ENCODE measurements at places on chromosomes 13 and 19. TPM values are rescaled to one million over a fixed set of nuclear protein-coding genes. Genes with fewer than 3 reads are reported as not detected.
A peak's percentile ranks its signal among the peaks of the same experiment; 100 is the strongest.

DNA sequence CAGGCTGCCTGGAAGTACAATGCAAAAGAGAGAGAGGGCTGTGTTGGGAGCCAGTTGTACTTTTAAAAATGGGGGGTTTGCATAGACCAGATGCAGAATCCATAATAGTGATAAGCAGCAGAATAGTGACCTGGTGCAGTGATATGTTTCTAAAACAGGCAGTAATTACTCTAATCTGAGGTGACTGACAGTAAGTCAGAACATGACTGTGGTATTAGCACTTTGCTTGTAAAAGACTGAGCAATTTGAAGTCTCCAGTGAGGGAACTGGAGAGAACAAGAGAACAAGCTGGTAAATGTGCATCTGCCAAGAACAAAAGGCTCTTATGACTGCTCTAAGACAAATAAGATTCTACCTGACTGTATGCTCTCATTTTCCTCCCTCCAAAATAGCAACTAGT lies 383.4 kb downstream of the ITGBL1 start:
- H3K27ac ChIP-seq = no peak overlapping the region
- H3K36me3 ChIP-seq = no peaks in the 10 kb centered on the region
- no peaks in the 10 kb centered on the region for H3K27me3 ChIP-seq

GRCh38 chr19:46036744-46037128 lies 4.1 kb downstream of the IGFL4 start:
- H3K27me3 ChIP-seq = no peaks in the 10 kb centered on the region
- no peaks in the 10 kb centered on the region for H3K36me3 ChIP-seq
- H3K4me1 ChIP-seq = no peaks in the 10 kb centered on the region
- H3K4me3 ChIP-seq = no peak overlapping the region
- no peak for DNase-seq

DNA sequence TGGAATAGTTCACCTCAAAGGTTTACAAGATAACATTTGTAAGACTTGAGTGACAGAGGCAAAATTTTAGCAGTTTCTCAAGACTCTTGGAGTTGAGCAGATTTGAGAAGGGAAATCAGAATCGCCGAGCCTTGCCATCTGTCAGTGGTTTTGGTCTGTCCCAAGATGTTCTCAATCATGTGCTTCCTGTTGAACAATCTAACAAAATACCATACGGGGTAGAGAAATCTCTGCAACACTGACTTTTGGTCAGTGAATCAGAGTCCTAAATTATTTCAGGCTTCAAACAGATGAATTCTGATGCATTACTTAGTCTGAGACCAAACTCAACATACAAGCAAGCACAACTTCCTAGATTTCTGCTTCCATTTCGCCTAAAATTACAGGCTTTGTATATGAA lies 3.8 kb downstream of the KCTD12 start:
- no peak overlapping the region for H3K4me3 ChIP-seq
- peak; percentile 44 for DNase-seq
- H3K27ac ChIP-seq = no peak overlapping the region
- H3K27me3 ChIP-seq = no peaks in the 10 kb centered on the region
- H3K4me1 ChIP-seq = peaks cover 24% of the 10 kb centered on the region
- no peaks in the 10 kb centered on the region for H3K36me3 ChIP-seq

- H3K4me3 ChIP-seq = no peak overlapping the region
- H3K36me3 ChIP-seq = no peaks in the 10 kb centered on the region
- DNase-seq = no peak
Measured at GRCh38 chr13:113954046-113954835, 19.6 kb downstream of the C13orf46 start.

- H3K4me3 ChIP-seq = no peak overlapping the region
- peak; percentile 37 for DNase-seq
- H3K36me3 ChIP-seq = no peaks in the 10 kb centered on the region
- no peak overlapping the region for H3K27ac ChIP-seq
- H3K4me1 ChIP-seq = peaks cover 15% of the 10 kb centered on the region
Measured at GRCh38 chr13:26457212-26457611, 100.3 kb upstream of the WASF3 start.

GRCh38 chr19:3176715-3177501 lies 1.7 kb upstream of the S1PR4 start:
- no peaks in the 10 kb centered on the region for H3K27me3 ChIP-seq
- no peaks in the 10 kb centered on the region for H3K4me1 ChIP-seq
- DNase-seq = no peak
- H3K36me3 ChIP-seq = no peaks in the 10 kb centered on the region
- H3K27ac ChIP-seq = no peak overlapping the region

DNA sequence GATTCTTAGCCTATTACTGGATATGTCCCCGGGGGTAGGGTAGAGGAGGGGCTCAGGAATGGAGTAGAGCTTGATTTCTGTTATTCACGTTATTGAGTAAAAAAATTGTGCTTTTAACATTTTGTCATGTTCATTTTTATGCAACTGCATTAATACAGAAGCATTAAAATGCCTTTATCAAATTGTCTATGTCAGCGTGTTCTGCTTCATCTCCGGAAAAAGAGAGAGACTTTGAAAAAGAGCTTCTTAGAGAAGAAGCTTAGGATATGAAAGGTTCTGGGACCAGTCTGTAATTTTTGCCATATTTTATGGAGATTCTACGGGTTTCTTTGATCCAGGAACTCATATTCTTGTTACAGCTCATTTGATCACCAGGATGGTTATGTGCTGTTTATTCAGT lies 82.0 kb downstream of the SLC10A2 start:
- H3K4me3 ChIP-seq = no peak overlapping the region
- no peaks in the 10 kb centered on the region for H3K36me3 ChIP-seq
- no peak for DNase-seq

DNA sequence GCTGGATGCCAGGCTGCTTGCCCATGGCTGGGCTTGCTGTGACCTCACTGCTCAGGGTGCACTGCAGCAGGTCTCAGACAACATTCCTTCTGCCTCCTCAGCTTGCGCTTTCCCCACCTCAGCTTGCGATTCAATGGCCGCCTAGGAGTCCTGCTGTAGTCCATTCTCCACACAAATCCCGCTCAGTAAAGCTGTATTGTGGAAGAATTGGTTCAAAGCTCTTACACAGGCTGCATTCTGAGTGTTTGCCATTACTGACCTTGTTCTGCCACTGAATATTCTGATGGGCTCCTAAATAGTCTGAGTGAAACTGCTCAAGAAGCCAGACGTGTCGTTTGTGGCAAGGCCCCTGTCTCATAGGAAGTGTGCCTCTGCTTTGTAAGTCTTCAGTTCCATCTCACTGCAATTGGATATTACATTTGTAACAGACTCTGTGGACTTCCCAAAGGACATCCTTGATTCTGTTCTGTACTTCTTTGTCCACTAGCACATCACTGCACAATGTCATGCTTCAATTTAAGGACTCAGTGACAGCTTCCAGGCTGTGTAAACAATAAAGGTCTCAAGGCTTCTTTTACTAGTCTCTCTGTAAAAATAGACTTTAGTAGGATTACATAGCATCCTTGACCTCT lies 49.8 kb downstream of the KATNAL1 start:
- no peak overlapping the region for H3K4me3 ChIP-seq
- no peaks in the 10 kb centered on the region for H3K4me1 ChIP-seq
- H3K27ac ChIP-seq = no peak overlapping the region
- DNase-seq = no peak
- no peaks in the 10 kb centered on the region for H3K27me3 ChIP-seq

DNA sequence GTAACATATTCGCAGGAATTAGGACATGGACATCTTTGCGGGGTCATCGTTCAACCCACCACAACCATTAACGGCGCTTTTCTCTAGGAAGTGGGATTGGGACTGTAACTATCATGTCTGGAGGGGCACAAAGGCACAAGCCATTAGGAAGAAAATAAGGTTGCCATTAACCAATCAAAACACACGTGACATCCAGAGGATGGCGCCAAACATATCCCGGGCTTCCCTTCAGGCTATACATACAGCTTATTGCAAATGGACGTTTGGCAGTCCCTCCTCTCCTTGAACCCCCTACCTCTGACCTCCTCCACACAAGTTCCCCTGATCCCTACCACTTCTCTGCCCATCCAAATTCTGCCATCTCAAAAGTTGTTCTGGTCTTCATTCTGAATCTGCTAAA lies 26.6 kb upstream of the GSX1 start:
- no peak overlapping the region for H3K4me3 ChIP-seq
- DNase-seq = no peak
- no peaks in the 10 kb centered on the region for H3K36me3 ChIP-seq
- H3K27ac ChIP-seq = no peak overlapping the region

DNA sequence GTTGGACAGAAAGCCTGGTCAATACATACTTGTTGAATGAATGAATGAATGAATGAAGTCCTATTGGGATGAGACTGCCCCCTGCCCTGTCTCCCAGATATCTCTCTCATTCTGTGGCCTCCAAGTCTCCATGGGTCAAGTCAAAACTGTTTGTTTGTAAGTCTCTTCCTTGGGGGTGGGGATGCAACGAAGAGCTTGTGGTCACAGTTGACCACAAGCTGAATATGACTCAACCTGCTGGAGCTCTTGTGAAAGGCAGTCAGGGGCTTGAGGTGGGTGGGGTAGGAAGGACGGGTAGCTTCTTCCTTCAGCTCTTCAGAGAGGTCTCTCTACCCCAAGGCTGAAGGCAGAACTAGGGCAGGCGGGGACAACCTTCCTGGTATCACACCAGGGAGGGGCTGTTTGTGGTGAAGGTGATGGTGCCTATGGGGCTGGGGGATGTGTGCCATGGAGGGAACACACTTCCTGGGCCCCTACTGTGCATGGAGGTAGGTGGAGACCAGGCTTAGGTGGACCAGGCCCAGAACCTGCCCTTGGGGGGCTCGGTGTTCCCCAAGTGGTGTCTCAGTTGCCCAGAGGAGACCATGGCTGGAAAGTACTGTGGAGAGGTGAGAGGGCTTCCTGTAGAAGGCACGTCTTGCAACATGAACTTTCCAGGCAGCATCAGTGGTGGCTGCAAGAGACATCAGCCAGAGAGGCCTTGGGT lies 8.0 kb downstream of the MYO1F start:
- H3K27ac ChIP-seq = no peak overlapping the region
- H3K4me3 ChIP-seq = no peak overlapping the region
- H3K4me1 ChIP-seq = no peaks in the 10 kb centered on the region
- no peaks in the 10 kb centered on the region for H3K36me3 ChIP-seq
- peak; percentile 16 for DNase-seq
- no peaks in the 10 kb centered on the region for H3K27me3 ChIP-seq

- H3K36me3 ChIP-seq = no peaks in the 10 kb centered on the region
- no peaks in the 10 kb centered on the region for H3K4me1 ChIP-seq
- DNase-seq = no peak
- no peaks in the 10 kb centered on the region for H3K27me3 ChIP-seq
- no peak overlapping the region for H3K27ac ChIP-seq
Measured at GRCh38 chr13:30030141-30030750, 179.8 kb upstream of the UBL3 start.

GRCh38 chr19:34596115-34596514 lies 80.8 kb downstream of the SCGB2B2 start:
- H3K27ac ChIP-seq = no peak overlapping the region
- H3K4me3 ChIP-seq = no peak overlapping the region
- DNase-seq = no peak

DNA sequence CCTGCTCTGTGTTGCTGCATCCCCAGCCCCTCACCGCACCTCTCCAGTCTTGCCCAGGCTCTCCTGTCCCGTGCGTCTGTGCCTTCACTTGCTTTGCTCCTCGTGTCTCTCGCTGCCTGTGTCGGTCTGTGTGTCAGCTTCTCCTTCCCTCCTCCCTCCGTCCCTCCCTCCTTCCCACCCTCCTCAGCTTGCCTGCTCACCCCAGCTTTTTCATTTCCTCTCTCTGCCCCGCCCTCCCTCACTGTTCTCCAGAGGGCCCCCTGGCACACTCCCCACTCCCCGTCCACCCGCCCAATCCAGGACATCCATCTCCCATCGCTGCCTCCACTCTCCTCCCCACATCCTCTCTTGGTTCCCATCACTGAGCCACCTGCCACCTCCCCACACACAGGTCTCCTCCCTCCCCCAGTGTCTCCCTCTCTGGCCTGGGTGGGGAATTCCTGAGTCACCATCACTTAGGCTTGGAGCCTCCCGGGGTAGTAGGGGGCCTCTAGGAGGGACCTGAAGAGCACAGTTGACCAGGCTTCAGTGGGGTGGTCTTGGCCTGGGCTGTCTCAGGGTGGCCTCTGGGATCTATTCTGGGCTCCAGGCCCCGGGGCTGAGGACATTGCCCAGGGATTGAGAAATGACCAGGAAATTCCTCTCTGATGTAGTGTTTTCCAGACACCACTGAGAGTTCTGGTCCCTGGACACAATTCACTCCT lies at the start of gene PTGIR:
Gene PTGIR (minus strand): TSS at position 132 of the 704 bp plus-strand sequence. CDS start 864 bp downstream, outside the sequence.
- no peak for DNase-seq
- H3K4me3 ChIP-seq = no peak within 1 kb of the TSS
- peak within 1 kb of the TSS; percentile 29 for H3K27ac ChIP-seq
- no peaks in the 10 kb centered on the region for H3K36me3 ChIP-seq

- H3K4me1 ChIP-seq = no peaks in the 10 kb centered on the region
- no peak for DNase-seq
- H3K4me3 ChIP-seq = no peak overlapping the region
- no peaks in the 10 kb centered on the region for H3K27me3 ChIP-seq
Measured at GRCh38 chr19:14395710-14396336, 14.6 kb downstream of the ADGRE5 start.

DNA sequence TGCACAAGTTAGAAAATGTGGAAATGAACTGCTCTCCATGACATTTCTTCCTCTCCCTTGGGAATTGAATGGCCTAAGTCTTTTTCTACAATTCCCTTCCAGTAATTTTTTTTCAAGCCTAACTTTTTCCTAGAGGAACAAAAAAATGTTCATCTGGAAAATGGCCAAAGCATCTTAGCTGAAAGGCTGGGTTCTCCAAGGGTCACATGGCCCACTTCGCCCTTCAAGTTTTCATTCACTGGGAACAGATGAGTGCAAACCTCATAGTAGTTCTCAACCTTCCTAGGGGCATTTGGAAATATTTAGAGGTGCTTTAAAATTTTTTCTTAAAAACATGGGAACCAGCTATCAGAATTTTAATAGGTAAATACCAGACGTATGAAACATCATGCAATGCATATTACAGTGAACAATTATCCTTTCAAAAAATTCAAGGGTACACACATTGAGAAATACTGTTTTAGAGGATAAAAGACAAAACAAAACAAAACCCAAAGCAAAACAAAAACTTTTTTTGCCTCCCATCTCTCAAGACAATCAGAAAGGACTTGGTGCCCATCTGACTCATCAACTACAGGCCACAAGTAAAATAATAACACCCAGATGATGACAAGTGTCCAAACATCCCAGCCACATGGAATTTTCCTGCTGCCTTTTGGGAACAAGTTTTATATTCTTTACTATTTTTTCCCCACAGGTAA lies 208.8 kb downstream of the SLITRK6 start:
- no peak overlapping the region for H3K27ac ChIP-seq
- DNase-seq = no peak
- H3K4me1 ChIP-seq = no peaks in the 10 kb centered on the region

GRCh38 chr19:6710273-6711077 lies 10.0 kb downstream of the C3 start:
- peaks cover 9% of the 10 kb centered on the region for H3K36me3 ChIP-seq
- H3K27me3 ChIP-seq = no peaks in the 10 kb centered on the region
- H3K27ac ChIP-seq = no peak overlapping the region

PALM3 gene
- 17.4 TPM for total RNA-seq

C13orf42 gene
- total RNA-seq = not detected

NECTIN2 gene
- 54.0 TPM for total RNA-seq

ECSIT gene
- 79.1 TPM for total RNA-seq

TEX29 gene
- not detected for total RNA-seq

TRPC4 gene
- 2.6 TPM for total RNA-seq

FGF22 gene
- not detected for total RNA-seq

CACNA1A gene
- 7.6 TPM for total RNA-seq

ZIC5 gene
- total RNA-seq = not detected

Measured in body of pancreas (tissue), 4 donors.